Left lung (tissue), 14 donors: ENCODE measurements at places on chromosomes 2 and 18. TPM values are rescaled to one million over a fixed set of nuclear protein-coding genes. Genes with fewer than 3 reads are reported as not detected.

ACMSD gene
- not detected for total RNA-seq

SP140L gene
- 17.1 TPM for total RNA-seq

CRYGC gene
- not detected for total RNA-seq

KYNU gene
- 7.1 TPM for total RNA-seq

ALLC gene
- not detected for total RNA-seq

PROM2 gene
- total RNA-seq, result 16.4 TPM

GKN2 gene
- total RNA-seq, result 181 TPM
